Activated naive CD4-positive, alpha-beta T cell treated with anti-CD3 and anti-CD28 coated beads, Interleukin-2, amount 50 U/mL, for 72 hours (primary cell): ENCODE measurements at places on chromosomes 4 and X.

DNA sequence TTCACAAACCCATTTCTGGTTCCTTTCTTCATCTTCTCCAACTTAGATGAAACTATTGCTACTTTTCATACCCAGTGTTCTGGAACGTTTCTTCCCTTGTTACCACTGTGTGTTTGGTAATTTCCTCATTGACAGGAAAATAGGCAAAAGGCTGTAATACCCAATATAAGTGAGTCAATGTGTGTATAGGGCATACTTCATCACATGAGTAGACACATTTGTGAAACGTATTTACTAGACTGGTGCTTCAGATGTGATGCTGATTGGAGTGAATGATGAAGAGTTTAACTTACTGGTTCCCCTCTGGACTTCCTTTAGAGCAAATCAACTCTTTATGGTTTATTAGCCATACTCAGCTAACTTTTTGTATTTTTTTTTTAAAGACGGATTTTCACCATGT, 195.1 kb upstream of the ATP6AP2 start:
- DNase-seq: no peak

DNA sequence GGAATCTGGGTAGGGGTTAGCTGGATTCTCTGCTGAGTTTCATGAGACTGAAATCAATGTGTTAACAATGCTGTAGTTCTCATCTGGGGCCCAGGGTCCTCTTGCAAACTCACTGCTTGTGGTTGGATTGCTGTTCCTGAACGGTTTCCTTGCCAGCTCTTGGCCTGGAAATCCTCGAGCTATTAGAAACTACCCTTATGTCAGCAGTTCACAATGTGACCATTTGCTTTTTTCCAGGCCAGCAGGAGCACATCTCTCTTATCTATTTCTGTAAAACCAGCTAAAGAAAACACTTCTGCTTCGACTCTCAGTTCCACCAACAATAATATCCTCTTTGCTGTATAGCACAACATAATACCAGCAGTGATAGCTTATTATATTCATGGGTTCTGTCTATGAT, 140.1 kb upstream of the TRAM1L1 start:
- no peak for DNase-seq

- no peak for DNase-seq
Observed at GRCh38 chr4:147791865-147792264, 60.0 kb downstream of the ARHGAP10 start.

DNA sequence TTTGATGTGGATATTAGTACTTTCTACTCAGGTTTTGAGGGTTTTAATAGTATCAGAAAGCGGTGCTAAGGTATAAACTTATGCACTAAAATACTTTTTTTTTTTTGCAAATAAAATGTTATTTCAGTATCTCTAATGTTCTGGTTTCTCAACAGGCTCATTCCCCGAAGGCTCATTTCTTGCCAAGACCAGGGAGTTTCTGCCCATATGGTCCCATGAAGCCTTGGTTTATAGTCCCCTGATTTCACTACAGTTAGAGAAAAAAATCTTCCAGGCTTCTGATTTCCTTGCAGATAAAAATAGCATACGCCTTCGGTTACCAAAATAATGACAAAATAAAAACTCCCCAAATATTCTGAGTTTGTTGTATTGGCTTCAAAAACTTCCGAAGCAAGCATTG, 814.2 kb upstream of the PABPC4L start:
- DNase-seq: no peak

DNA sequence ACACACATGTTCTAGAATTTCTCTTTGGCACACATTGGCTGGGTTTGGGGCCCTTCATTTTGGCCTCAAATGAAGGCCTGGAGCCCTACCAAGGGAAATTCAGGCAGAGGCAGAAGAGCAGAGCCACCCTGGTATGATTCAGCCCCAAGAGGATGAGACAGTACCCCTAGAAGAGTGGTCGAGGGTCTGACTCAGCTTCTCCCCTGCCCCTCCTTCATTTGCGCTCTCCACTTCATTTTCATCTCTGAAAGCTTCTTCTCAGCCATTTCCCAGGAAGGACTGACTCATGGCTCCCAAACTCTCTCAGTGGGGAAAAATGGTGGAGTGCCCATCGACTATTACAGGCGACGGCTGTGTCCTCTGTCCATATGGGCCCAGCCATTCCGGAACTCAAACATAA, 43.5 kb downstream of the MAMLD1 start:
- DNase-seq: no peak

DNA sequence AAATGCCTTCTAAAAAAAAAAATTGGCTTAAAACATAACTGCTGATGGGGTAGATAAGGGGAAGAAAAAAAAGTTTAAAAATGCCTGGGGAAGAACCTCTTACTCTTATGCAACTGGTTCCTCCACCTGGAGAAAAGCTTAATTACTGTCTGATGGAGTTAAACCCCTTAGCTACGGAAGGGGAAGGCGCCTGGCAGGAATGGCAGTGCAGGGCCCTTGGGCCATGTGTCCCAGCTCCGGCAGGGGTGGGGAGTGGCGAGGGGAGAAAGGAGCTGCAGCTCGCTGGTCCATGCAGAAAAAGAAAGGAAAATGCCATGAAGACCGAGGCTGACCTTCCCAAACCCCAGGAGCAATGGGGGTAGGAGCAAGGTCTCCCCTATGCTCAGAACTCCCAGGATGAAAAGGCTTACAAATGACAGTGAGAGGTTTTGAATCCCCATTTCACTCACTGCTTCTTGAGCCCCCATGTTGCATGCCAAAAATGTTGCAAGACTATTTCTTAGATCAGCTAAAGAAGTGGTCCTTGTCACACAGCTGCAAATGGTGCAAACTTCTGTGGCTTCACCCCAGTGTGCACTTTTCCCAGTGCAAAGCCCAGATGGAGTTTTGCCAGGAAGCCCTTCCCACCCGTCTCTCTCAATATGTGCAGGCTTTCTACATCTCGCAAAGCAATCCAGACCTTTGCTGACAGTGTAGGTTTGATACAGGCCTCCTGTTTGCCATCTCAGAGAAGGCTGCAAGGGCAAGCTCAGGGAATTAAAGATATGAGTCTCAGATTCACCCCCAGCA, 204.8 kb upstream of the CT83 start:
- no peak for DNase-seq
